GM12878 (cell line): ENCODE measurements at places on chromosomes 11 and 22. TPM values are rescaled to one million over a fixed set of nuclear protein-coding genes. Genes with fewer than 3 reads are reported as not detected.

GRCh38 chr11:78647986-78648875 is 73.6 kb upstream of the NARS2 start:
- no peaks in the 10 kb centered on the region for H3K4me1 ChIP-seq
- H3K27ac ChIP-seq = no peak overlapping the region
- H3K27me3 ChIP-seq = peaks cover 2% of the 10 kb centered on the region; the same call in 1 of the 2 replicates
- no peaks in the 10 kb centered on the region for H3K36me3 ChIP-seq
- H3K4me3 ChIP-seq = no peak overlapping the region
- DNase-seq = no peak

DNA sequence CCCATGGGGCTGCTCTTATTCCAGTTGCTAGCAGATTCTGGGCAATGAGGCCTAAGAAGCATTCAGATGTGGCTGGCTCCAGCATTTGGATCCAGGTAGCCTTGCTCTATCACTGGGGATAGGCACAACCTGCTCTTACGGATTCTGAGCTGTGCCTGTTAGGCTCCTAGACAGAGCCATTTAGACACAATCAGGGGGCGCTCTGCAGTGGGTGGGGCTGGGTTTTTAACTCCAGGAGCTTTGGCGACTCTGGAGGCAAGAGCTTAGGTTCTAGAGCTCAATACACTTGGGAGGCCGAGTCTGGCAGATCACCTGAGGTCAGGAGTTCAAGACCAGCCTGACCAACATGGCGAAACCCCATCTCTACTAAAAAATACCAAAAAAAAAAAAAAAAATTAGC is 32.0 kb downstream of the KCNC1 start:
- no peaks in the 10 kb centered on the region for H3K36me3 ChIP-seq
- H3K4me1 ChIP-seq = no peaks in the 10 kb centered on the region
- H3K4me3 ChIP-seq = no peak overlapping the region
- no peak for DNase-seq
- H3K27ac ChIP-seq = no peak overlapping the region

GRCh38 chr22:43993072-43993760 is 30.9 kb upstream of the PARVB start:
- no peak overlapping the region for H3K27ac ChIP-seq
- H3K4me1 ChIP-seq = peaks cover 15% of the 10 kb centered on the region
- no peak overlapping the region for H3K4me3 ChIP-seq
- no peaks in the 10 kb centered on the region for H3K27me3 ChIP-seq
- H3K36me3 ChIP-seq = peaks cover 24% of the 10 kb centered on the region

- no peak for DNase-seq
- no peaks in the 10 kb centered on the region for H3K4me1 ChIP-seq
- H3K4me3 ChIP-seq = no peak overlapping the region
- no peaks in the 10 kb centered on the region; the same call in 1 of the 2 replicates for H3K27me3 ChIP-seq
- no peak overlapping the region for H3K27ac ChIP-seq
- no peaks in the 10 kb centered on the region for H3K36me3 ChIP-seq
These were observed 13.3 kb downstream of the B3GAT1 start for GRCh38 chr11:134398644-134399292.

- H3K4me1 ChIP-seq = peaks cover 7% of the 10 kb centered on the region; the same call in 1 of the 2 replicates
- H3K36me3 ChIP-seq = no peaks in the 10 kb centered on the region
- H3K27ac ChIP-seq = no peak overlapping the region
- DNase-seq = no peak
These were observed 45.5 kb downstream of the ARFGAP2 start for GRCh38 chr11:47131136-47131535.

DNA sequence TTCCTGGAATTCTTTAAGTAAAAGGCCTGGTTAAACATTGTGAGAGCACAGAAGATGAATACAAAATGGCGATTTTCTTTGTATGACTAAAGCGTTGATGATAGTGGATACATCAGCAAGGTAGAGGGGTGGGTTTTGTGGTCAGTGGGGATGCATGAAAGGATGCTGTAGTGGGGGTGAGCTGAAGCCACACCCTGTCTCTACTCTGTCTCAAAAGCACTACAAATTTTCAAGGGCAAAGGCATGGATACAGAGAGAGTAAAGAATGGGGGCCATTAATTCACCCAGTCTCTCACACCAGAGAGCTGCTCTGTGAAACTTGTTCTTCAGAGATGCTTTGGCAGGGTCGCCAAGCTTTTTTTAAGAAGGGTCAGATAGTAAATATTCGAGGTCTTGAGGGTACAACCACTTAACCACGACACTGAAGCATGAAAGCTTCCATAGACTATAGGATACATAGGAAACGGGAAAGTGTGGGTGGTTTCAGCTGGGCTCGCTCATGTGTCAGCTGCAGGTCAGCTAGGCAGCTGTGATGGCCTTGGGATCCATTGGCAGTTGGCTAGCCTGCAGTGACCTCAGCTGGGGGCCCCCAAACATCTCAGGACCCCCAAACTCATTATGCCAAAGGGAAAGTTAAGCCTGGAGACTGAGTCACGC is 8.3 kb downstream of the TMEM138 start:
- H3K4me1 ChIP-seq = peaks cover 8% of the 10 kb centered on the region
- no peak overlapping the region for H3K4me3 ChIP-seq
- peaks cover 17% of the 10 kb centered on the region for H3K36me3 ChIP-seq
- H3K27ac ChIP-seq = peak overlapping the region; percentile 68
- DNase-seq = no peak

GRCh38 chr11:21634491-21634890 is 558.4 kb upstream of the ANO5 start:
- H3K36me3 ChIP-seq = no peaks in the 10 kb centered on the region
- H3K4me1 ChIP-seq = no peaks in the 10 kb centered on the region

- no peaks in the 10 kb centered on the region for H3K4me1 ChIP-seq
- DNase-seq = no peak
- no peaks in the 10 kb centered on the region; the same call in 1 of the 2 replicates for H3K27me3 ChIP-seq
- H3K4me3 ChIP-seq = no peak overlapping the region
These were observed 163.7 kb upstream of the NTM start for GRCh38 chr11:131206671-131207070.

The SMARCB1 gene
- total RNA-seq = 179 and 185 TPM in 2 replicates

The CCDC188 gene
- total RNA-seq = not detected in 2 replicates

The MS4A15 gene
- total RNA-seq = 0.46 and 0.56 TPM in 2 replicates

The HTR3A gene
- total RNA-seq = not detected in 2 replicates
